ENCODE measurements at places on chromosomes 3 and 15. TPM values are rescaled to one million over a fixed set of nuclear protein-coding genes. Genes with fewer than 3 reads are reported as not detected.

DNA sequence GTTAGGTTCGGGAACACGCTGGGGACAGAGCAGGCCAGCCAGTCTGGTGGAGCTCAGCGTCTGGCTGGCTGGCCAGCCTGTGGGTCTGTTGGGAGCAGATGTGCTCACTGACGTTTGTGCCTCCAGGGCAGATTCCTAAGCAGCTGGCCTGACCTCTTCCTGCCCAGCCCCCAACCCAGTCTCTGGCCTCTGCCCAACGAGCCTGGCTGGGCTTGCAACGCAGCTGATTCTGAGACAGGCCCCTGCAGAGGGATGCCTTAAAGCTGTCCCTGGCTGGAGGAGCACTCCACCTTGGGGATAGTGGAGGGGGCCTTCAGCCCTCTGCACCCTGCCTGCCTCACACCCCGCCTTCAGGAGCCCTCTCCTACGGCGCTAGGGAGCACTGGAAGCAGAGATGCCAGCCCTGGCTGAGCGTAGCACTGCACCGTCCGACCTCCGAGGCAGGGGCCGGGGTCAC is 46.0 kb downstream of the KLF13 start:
- DNase-seq: peak; percentile 55

DNA sequence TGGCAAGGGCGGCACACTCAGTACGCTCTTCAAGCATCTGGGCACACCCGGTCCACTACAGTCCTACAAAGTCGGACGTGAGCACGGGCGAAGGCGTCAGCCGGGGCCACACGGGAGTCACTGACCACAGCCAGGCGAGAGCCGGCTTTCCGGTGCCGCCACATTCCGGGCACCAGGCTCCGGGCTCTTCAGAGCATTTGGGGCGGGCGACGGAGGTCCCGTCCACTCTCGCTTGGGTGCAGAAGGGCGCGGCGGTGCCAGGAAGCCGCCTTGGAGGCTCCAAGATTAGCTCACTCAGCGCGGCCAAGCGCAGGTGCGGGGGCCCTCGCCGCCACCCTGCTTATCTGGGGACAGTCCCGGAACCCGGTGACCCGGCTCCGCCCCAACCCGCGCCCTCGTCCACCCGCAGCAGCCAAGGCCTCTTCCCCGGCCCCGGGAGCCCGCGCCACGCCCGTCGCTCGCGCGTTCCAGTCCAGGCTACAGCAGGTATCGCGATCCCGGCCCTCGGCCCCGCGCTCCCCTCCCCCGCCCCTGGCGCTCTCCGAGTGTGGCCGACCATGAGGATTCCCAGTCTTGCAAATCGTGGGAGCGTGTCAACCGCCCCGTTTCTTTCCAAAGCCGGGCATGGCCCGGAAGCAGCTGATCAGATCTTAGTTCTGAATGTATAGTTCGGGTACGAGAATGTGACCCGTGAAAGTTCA is at the start of gene ADPRH:
Gene ADPRH (plus strand): TSS at position 127 of the 701 bp plus-strand sequence. CDS start 2,678 bp downstream, outside the sequence.
- DNase-seq: peak; percentile 73

DNA sequence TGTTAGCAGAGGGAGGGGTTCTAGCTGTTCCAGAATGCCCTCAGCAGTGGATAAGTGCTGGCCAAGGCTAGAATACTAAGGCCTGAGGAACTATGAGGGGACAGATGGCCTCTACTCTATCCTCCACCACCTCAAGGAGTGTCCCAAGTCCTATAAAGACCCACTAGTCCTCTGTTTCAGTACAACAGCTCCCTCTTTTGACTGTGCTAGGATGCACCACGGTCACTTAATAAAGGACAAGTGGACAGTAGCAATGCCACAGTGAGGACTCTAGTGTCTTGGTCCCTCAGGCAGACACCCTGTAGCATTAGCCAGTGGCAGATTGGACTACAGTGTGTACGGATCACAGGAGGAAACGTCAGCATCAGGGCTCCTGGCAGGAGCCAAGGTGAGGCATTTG is 171.8 kb upstream of the PROK2 start:
- no peak for DNase-seq

GRCh38 chr3:126859415-126860246 is 123.3 kb upstream of the PLXNA1 start:
- DNase-seq: no peak

GRCh38 chr3:183824761-183825455 is 469 bp downstream of the MAP6D1 start:
- no peak for DNase-seq

DNA sequence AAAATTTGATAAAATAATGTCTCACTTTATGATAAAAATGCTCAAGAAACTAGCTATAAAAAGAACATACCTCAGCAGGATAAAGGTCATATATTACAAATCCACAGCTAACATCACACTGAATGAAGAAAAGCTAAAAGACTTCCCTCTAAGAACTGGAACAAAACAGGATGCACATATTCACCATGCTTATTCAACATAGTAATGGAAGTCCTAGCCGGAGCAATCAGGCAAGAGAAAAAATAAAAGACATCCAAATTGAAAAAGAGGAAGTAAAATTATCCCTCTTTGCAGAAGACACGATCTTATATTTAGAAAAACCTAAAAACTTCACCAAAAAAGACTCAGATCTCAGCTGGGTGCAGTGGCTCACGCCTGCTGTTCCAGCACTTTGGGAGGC is 34.0 kb downstream of the SENP7 start:
- no peak for DNase-seq

DNA sequence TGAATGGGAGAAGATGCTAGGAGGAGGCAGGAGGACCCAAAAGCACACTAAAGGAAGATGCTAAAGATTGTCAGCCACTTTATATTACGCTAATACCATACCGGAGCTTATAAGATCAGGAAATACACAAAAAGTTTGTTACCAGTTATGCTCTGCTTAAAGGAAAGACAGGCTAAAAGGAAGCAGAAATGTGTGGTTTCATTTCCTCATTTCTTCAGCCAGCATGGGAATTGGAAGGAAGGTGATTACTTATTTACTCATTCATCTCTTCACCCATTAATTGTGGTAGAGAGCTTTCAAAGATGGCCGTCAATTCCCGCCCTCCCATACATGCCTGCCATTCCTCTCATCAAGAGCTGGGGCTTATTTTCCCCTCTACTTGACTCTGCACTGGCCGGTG is 26.7 kb upstream of the TMEM158 start:
- DNase-seq: no peak

GRCh38 chr15:77021088-77021481 is 26.2 kb downstream of the PSTPIP1 start:
- no peak for DNase-seq

DNA sequence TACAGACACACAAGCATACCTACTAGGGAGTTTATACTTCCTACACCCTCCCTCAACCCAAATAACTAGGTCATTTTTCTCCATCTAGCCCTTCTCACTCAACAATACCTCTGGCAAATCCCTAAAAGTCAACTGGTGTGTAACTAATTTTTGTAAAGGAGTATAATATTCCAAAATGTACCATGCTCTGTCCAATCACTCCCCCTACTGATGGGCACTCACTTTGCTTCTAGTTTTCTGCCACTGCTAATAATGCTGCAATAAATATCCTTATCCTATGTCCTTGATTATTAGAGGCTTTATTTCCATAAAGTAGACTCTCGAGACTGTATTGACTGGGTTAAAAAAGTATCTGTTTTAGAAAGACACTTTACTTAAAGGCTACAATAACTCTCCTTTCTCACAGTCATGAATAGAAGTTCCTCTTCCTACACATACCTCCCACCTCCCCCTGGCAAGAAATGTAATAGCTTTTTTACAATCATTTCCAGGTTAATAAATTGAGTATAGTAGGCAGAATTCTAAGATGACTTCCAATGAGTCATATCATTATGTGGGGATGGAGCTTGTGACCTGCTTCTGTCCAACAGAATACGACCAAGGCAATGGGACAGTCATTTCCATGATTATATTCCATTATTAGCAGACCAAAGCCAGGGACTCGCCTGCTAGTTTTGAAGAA is 30.0 kb downstream of the SHQ1 start:
- DNase-seq: no peak

GRCh38 chr3:11072631-11073030 is 80.1 kb downstream of the SLC6A1 start:
- no peak for DNase-seq

- no peak for DNase-seq
Observed at GRCh38 chr15:36643551-36643950, 64.1 kb downstream of the CDIN1 start.

DNA sequence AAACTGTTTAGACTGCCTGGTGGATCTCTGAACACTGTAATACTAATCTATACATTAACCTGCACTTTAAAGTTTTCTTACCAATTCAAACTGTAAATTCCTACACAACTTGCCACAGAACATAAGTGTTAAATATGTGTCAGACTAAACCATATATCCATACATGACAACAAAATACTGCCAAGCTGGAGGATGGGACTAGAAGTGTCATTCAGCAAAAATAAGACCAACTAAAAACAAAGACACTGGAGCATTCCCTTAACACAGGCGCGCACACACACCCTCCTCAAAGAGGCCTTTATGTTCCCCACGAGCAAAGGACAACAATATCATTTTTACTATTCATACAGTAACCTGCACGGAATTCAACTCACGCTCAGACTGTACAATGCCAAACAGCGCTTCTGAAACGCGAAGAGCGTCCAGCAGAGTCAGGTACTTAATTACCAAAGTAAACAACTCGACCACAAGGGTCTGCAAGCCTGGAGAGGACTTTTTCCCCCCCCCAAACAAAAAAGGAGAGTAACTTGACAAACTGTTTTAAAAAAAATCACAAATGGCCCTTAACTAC is 1.1 kb downstream of the DCUN1D1 start:
- no peak for DNase-seq

- no peak for DNase-seq
Observed at GRCh38 chr3:176147251-176147650, 1050.0 kb downstream of the TBL1XR1 start.

- DNase-seq: no peak
Observed at GRCh38 chr3:64988188-64988587, 300.4 kb upstream of the ADAMTS9 start.

- no peak for DNase-seq
Observed at GRCh38 chr3:12898290-12898964, 57.1 kb upstream of the RPL32 start.

DNA sequence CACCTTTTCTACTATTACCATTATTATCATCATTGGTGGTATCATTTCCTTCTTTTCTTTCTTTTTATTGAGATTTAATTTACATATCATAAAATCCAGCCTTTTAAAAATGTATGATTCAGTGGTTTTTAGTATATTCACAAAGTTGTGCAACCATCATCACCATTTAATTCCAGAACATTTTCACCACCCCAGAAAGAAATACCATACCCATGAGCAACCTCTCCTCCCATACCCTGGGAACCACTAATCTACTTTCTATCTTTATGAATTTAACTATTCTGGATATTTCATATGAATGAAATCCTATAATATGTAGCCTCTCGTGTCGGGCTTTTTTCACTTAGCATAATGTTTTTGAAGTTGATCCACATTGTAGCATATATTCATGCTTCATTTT is 29.1 kb downstream of the AAGAB start:
- DNase-seq: no peak

- no peak for DNase-seq
Observed at GRCh38 chr15:91660174-91660649, 193.3 kb upstream of the SLCO3A1 start.

GRCh38 chr3:172868582-172869200 is 118.2 kb downstream of the ECT2 start:
- DNase-seq: no peak

DNA sequence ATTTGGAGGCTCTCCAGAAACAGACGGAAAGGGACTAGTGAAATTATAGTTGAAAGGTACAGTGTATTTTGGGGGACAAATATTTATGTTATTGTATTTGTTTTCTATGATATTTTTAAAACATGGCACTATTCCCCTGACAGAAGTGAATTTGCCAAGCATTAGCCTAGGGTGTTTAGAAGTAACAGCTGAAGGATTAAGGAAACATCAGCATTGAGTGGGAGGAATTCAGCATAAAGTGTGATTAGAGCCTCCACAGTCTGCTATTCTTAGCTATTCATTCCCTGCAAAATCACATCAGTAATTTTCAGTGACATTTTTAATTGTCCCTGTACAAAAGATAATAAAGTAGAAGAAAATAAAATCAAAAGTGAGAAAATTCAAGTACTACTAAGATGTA is 231.4 kb downstream of the ROBO2 start:
- no peak for DNase-seq

DNA sequence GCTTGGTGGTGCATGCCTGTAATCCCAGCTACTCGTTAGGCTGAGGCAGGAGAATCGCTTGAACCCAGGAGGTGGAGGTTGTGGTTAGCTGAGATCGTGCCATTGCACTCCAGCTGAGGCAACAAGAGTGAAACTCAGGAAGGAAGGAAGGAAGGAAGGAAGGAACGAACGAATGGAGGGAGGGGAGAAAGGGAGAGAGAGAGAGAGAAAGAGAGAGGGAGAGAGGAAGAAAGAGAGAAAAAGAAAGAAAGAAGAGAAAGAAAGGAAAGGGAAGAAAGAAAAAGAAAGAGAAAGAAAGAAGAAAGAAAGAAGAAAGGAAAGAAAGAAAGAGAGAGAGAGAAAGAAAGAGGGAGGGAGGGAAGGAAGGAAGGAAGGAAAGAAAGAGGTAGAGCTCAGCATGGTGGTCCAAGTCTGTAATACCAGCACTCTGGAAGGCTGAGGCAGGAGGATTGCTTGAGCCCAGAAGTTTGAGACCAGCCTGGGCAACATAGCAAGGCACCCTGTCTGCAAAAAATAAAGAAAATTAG is 81.9 kb downstream of the P2RY1 start:
- no peak for DNase-seq

DNA sequence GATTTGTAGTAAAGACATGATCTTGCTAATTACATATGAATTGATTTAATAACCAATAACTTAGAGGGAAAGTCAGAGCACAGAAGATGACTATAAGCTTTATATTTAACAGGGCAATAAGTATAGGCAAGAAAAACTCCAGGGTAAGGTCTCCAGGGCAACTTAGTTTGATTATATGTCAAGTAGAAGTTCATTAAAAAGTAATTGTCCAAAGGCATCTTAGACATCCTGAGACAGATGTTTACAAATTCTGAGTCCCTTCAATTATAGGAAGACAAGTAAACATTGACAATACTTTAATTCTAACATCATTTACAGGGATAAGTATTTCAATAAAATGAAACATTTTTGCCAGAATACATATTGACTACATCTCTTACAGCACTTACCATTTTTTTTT is 416.0 kb downstream of the RAP2B start:
- DNase-seq: no peak

The GRK7 gene
- total RNA-seq: not detected

The THSD4 gene
- total RNA-seq: 144 TPM

The RPUSD3 gene
- 9.7 TPM for total RNA-seq

The C3orf20 gene
- total RNA-seq: not detected

The IQCH gene
- total RNA-seq: 1.2 TPM

The COL6A5 gene
- total RNA-seq: not detected

The SLC28A2 gene
- total RNA-seq: not detected

The GBE1 gene
- 19.4 TPM for total RNA-seq

The ATP10A gene
- 0.29 TPM for total RNA-seq

The C3orf80 gene
- total RNA-seq: not detected

All from uterus (tissue), 4 donors.